ENCODE measurements at places on chromosomes 6 and 20. TPM values are rescaled to one million over a fixed set of nuclear protein-coding genes. Genes with fewer than 3 reads are reported as not detected.

DNA sequence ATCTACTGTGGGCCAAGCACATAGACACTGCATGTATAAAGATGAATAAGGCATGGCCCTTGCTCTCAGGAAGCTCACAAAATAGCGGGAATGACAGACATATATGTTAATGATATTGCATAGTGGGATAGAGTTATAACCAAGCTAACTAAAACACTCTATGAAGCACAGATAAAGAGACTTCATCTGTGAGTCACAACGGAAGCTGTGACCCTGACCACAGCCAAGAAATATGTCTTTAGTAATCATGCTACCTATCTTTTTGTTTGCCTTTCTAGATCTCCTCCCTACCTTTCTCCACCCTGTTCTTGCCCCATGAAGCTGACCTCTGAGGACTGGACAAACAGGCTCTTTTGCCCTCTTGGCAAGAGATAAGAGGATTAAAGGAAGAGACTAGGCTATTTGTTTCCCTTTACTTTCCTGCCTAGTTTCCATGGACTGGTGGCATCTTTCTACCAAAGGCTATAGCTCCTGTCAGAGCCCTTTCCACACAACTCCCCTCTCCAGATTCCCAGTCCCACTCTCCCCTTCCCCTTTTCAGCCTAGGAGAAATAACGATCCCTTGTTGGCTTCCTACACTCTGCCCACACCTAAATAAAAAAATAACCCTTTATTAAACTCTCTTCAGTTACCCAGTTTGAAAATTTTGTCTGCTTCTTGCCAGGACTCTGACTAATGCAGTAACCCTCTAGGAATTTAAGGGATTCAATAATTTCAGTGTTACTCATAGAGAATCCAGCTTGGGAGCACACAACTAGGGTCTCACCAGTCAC, 504.9 kb upstream of the MARCKS start:
- DNase-seq = no peak

DNA sequence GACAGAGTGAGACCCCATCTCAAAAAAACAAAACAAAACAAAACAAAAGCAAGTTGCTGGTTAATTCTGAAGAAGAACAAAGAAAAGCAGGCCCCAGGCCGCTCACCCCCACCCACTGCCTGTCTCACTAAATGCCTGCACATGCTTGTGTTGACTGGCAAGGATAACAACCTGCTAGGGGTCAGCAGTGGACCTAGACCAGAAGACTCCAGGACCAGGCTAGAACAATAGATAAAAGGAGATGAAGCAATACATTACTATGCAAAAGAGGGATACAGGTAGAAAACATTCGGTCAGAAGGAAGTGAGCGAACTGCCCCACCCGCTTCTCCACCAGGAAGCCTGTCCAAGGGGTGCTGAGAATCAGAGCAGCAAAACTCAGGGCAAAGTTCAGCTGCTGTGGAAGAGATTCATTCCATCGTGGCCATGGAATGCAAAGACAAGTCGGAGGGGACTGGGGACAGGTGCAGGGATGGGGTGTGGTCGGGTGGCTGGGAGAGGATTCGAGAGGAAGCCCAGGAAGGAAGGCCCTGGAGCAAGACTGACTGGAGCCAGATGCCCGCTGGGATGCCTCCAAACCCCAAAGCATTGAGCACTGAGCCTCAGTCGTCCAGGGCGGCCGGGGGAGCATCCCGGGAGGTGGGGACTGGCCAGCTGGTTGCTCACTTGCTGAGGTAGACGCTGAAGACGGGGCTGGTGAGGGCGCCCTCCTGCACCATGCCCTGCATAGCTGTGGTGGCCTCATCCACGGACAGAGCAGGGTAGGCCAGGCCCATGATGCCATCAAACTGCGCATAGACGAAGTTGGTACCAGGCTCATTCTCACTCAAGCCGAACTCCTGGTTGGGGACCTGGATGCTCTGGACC, 5.3 kb downstream of the PGC start:
- DNase-seq = no peak

- DNase-seq = no peak
These were observed 55.2 kb upstream of the ADGRF1 start for GRCh38 chr6:47097092-47097945.

DNA sequence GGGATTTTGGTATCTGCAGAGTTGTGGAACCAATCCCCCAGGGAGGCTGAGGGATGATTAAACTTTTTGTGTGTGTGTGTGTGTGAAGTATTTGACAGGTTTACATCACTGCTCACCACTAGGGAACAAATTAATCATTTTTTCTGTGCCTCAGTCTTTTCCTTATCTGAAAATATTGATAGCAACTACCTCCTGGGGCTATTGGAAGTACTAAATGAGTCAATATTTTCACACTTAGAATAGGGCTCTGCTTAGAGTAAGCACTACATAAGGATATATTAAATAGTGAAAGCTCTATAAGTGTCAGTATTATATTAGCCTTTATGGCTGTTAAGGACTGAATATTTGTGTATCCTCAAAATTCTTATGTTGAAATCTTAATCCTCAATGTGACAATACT, 155.2 kb upstream of the UST start:
- no peak for DNase-seq

DNA sequence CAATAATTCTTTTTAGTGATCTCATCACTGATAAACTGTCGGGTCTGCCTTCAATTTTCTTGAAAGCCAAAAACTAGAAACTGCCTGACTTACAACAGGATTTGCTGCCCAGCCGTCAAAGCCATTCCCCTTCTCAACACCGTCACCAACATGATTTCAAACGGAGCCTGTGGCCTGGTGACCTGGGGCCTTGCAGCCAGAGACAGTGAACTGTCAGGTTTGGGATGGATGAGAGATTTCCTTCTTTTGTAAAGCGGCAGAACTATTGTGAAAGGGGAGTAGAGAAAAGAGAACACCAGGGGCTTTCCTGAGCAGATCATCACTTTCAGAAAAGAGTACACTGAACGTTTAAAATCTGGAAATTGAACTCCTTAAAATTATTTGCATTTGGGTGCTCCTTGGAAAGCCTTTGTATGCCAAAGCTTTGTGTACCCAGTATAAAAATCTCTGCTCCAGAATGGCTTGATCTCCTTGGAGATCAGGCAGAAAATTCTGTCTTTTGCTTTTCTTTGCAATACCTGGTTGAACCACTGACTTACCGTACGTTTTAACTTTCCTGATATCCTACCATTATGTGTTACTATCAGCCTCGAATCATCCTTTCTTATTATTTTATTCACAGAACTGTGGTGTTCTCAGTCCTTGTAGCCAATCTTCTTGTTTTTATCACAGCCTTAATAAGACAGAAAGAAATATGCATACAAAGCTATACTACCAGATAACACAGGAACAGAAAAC, 125.2 kb downstream of the PACRG start:
- no peak for DNase-seq

- DNase-seq = no peak
These were observed 259.3 kb downstream of the BMP7 start for GRCh38 chr20:57007171-57007540.

DNA sequence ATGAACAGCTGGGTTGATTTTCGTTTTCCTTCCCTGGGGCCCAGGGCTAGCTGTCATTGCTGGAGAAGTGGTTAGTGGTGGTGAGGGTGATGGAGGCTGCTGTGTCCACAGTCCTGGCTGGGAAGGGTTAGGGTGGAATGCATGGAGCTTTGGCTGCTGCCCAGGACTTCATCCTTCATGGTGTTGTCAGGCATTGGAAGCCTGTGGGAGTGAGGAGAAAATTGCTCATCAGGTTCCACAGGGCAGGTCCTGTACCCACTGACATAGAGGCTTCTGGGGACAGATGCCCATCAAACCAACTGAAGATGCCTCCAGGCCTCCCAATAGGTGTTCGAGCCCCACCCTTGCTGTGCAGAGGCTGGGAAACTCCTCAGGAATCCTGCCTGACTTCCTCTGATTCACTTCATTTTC, 262.4 kb upstream of the SUPT3H start:
- no peak for DNase-seq

DNA sequence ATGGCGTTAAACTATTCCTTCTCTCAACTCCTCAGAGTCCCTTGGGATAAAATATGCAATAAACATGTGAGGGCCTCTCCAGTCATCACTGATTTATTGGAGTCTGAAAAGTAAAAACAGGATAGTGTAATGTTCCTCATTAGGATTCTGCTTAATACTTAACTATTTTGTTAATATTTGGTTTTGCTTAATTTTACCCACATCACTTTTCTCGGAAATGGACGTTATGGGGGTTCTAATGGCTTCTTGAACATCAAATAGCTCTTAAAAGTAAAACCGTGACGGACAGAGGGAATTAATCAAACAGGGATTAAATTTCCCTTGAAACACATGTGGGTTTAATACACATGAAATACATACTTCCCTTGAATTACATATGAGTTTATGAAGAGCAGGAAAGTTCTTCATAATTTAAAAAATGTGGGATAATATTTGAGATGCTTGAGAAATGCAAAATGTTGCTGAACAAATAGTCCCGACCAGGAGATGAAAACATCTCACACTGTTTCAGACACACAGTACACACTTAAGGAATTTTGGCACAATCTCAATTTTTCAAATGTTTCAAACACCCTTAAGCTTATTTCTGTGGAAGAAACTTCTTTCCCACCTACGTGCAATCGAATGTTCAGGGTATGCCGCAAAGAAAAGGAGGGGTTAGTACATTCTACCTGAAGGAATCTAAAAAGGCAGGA, 38.4 kb upstream of the EIF2S2 start:
- DNase-seq = no peak

DNA sequence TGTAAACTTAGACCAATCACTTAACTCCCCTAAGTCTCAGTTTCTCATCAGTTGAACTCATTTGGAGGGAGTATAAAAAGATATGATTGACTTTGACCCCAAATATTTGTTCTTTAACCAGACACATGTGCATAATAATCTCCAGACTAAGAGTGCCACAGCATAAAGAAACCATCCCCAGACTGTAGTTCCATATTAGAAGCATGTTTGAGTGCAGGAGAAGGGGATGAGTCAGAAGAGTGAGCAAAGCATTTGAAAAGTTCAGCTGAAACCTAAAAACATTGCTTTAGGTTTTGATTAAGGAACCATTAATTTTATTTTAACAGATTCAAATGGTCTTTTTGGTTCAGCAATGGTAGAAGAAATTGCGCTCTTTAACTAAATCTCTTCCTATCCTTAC, 654.8 kb downstream of the UTRN start:
- no peak for DNase-seq

DNA sequence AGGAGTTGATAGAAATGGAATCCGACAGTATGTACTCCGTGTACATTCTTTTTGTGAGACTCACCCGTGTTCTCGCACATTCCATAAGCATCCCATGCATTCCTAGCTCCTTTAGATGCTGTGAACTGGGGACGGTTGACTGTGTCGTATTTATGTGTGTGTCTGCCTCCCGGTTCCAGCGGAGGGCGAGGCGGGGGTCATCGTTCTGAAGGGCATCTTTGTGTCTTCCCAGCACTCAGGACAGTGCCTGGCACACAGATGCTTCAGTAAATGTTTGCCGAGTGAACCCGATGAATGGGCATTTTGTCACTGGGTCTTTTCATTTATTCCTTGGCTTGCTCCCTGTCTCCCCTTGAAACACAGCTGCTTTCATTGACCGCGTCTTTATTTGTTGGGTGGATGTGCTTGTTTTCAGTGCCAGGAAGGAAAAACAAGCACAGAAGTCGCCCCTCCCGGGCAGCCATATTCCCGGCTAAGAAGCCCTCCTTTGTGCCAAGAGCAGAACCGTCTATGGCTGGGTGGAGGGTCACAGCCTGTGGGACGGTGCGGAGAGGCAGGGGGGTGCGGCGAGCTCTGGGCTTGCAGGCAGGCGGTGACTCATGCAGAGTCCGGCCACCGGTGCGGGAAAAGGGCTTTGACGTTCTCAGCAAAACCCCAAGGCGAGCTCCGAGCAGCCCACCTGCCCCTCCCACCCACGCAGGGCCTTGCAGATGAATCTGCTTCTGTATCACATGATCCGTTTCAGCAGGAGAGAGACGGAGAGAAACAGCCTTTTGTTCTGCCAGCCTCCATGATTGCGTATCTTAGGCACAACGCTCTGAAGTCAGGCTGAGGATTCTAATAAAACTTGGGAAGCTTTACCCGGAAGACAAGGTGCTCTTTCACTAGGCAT, 11.2 kb upstream of the PSMG4 start:
- DNase-seq = peak; percentile 62

DNA sequence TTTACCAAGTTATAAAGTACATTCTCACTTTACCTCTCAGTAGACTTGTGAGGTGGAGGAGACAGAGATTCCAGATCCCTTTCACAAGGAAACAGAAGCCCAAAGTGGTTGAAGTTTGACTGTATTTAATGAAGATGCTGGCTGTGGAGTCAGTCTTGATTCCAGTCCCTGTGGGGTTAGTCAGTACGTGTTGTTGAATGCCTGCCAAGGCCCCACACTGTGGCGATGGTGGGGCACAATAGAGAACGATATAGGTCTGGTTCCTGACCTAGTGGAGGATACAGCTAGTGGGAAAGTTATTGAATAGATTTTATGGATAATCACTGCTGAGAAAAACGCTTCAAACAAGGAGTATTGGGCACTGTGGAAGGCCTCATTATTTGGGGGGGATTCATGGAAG, 71.4 kb downstream of the LRRC1 start:
- DNase-seq = no peak

DNA sequence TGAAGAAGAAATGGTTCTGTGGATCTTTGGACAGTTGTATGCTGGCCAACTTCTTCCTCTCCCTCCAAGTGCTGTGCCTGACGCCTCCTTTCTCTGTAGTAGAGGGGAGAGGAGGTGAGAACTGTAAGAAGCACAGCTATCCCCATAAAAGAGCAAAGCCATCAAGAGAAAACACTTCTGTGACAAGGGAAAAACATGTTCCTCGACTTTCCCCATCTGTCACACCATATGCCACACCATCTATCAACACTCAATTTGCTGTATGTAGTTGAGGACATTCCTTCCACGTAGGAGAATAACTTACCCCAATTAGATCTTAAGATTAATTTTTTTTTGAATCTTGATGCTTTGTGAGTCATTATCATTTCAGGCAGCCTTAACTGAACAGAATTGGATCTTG, 156.2 kb upstream of the PLCB4 start:
- no peak for DNase-seq

GRCh38 chr20:2984956-2985661, 58.3 kb upstream of the GNRH2 start:
- no peak for DNase-seq

DNA sequence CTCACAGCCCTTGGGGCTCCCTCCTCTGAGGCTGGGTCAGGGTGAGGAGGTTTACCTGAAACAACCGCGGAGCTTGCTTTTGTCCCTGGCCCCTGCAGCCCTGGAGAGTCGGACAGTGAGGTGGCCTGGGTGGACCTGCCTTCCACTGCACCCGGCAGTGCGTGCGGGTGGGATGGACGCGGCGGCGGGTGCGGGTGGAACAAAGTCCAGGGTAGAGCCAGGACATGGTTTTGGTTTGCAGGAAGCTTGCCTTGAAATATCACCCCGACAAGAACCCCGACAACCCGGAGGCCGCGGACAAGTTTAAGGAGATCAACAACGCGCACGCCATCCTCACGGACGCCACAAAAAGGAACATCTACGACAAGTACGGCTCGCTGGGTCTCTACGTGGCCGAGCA, 27.1 kb downstream of the UCKL1 start:
- peak; percentile 45 for DNase-seq

Gene SYCP2
- total RNA-seq = 1.4 TPM

Gene CD93
- total RNA-seq = 43.5 TPM

Gene SCGN
- 1.2 TPM for total RNA-seq
